Osteoblast (primary cell): ENCODE measurements at places on chromosomes 12 and 14.

GRCh38 chr14:55386037-55386808 is 25.4 kb downstream of the ATG14 start:
- no peak overlapping the region for H3K4me3 ChIP-seq
- no peaks in the 10 kb centered on the region for H3K27me3 ChIP-seq
- DNase-seq, result no peak
- peaks cover 4% of the 10 kb centered on the region for H3K36me3 ChIP-seq
- H3K4me1 ChIP-seq, result peaks cover 26% of the 10 kb centered on the region

GRCh38 chr12:72030277-72030676 is 91.6 kb downstream of the TPH2 start:
- no peaks in the 10 kb centered on the region for H3K36me3 ChIP-seq

GRCh38 chr12:93540466-93540865 is 32.0 kb upstream of the SOCS2 start:
- no peaks in the 10 kb centered on the region for H3K27me3 ChIP-seq
- no peak for DNase-seq
- no peak overlapping the region for H3K4me3 ChIP-seq
- H3K36me3 ChIP-seq, result no peaks in the 10 kb centered on the region
- no peak overlapping the region for H3K27ac ChIP-seq

DNA sequence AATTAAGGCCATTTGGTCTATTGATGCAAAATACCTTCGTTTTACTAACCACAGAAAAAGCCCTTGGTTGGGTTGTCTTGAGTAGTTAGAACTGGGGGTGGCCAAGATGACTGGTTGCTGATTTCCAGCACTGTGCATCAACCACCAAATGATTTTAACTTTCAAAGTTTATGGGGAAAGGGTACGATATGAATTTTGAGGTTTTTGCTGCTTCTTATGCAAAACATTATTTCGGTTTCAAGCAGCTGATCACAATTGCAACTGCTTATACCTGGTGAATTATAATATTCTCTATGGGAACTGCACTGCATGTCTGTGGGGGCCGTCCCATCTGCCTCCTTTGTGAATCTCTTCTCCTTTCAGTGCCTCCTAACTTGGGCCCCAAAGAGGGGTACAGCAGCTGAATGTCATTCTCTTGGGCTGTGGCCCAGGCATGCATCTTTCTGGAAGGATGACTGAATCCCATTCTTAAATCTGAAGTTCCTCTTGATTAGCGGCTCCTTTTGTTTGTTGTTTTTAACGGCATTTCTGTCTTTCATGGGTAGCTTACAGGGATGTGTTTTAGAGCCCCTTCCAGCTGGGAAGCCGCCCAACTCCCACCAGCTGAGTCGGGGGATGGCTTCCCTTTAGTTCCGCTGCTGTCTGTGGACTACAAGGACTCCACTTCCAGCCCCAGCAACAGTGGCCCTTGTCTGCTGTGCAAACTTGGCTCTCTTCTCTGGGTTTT is 479.8 kb downstream of the ZFP36L1 start:
- H3K36me3 ChIP-seq, result no peaks in the 10 kb centered on the region
- no peak overlapping the region for H3K4me3 ChIP-seq
- no peak overlapping the region for H3K27ac ChIP-seq
- peaks cover 6% of the 10 kb centered on the region for H3K4me1 ChIP-seq

GRCh38 chr12:54311051-54311450 is 10.2 kb upstream of the NFE2 start:
- H3K4me1 ChIP-seq, result no peaks in the 10 kb centered on the region
- H3K27me3 ChIP-seq, result no peaks in the 10 kb centered on the region
- no peaks in the 10 kb centered on the region for H3K36me3 ChIP-seq
- no peak overlapping the region for H3K27ac ChIP-seq

DNA sequence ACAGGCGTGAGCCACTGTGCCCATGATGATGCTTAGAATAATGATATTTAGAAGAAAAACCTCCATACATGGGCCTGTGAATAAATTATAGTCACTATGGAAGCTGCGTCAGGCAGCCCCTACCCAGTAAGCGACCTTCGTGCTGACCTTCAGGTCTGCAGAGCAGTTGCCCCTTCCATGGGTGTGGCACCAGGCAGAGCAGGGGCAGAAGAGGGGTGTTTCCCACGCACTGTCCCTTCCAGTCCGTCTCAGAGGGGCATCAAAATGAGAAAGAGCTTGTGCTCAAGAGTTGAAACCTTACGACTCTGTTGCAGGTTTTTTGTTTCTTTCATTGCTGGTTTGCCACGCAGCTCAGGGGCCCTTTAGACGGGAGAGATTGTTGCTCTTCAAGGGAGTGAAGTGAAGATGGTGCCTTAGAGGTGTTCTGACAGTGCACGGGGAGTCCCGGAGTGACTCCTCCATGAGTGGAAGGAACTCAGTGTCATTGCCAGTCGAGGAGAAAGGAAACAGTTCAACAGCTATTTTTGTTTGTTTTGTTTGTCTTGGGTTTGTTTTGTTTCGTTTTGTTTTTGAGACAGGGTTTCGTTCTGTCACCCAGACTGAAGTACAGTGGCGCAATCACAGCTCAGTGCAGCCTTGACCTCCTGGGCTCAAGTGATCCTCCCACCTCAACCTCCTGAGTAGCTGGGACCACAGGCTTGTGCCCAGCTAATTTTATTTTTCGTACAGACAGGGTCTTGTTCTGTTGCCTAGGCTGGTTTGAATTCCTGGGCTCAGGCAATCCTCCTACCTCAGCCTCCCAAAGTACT is 13.9 kb downstream of the CKB start:
- H3K36me3 ChIP-seq, result peaks cover 48% of the 10 kb centered on the region
- DNase-seq, result peak; percentile 65
- H3K4me1 ChIP-seq, result peaks cover 14% of the 10 kb centered on the region
- no peaks in the 10 kb centered on the region for H3K27me3 ChIP-seq
